Left lobe of liver (tissue), 2 donors: ENCODE measurements at places on chromosomes 16 and 17. TPM values are rescaled to one million over a fixed set of nuclear protein-coding genes. Genes with fewer than 3 reads are reported as not detected.

CCL16 gene
- 31.1 TPM for total RNA-seq

WIPI1 gene
- 24.9 TPM for total RNA-seq

POLR3K gene
- 5.1 TPM for total RNA-seq

CCDC92B gene
- not detected for total RNA-seq

ZNF750 gene
- 0.08 TPM for total RNA-seq

CES5A gene
- 4.4 TPM for total RNA-seq

MAPK8IP3 gene
- total RNA-seq, result 30.6 TPM

ATF7IP2 gene
- total RNA-seq, result 29.7 TPM

ZNF385C gene
- total RNA-seq, result 0.13 TPM

TAT gene
- total RNA-seq, result 2,689 TPM

KCNG4 gene
- total RNA-seq, result not detected

RPGRIP1L gene
- total RNA-seq, result 1.1 TPM

CHST5 gene
- not detected for total RNA-seq

ELMO3 gene
- total RNA-seq, result 5.2 TPM

TNP2 gene
- total RNA-seq, result not detected

TMEM100 gene
- 7.0 TPM for total RNA-seq

HDAC5 gene
- total RNA-seq, result 16.8 TPM

EXOC3L1 gene
- 1.8 TPM for total RNA-seq

KRTAP4-12 gene
- total RNA-seq, result not detected

CCL7 gene
- total RNA-seq, result not detected

RNU2-1 gene
- total RNA-seq, result 2,459 TPM

EVPLL gene
- total RNA-seq, result 2.2 TPM
